ENCODE measurements at places on chromosomes 2 and 18. TPM values are rescaled to one million over a fixed set of nuclear protein-coding genes. Genes with fewer than 3 reads are reported as not detected.

UGT1A6 gene
- not detected for total RNA-seq

M1AP gene
- total RNA-seq: not detected

CCDC148 gene
- total RNA-seq: 0.50 TPM

ARID5A gene
- total RNA-seq: 4.6 TPM

ERBB4 gene
- not detected for total RNA-seq

COL5A2 gene
- 192 TPM for total RNA-seq

DAW1 gene
- 6.5 TPM for total RNA-seq

SEMA4F gene
- total RNA-seq: 5.5 TPM

CAPN14 gene
- under 0.01 TPM for total RNA-seq

PLEKHM3 gene
- total RNA-seq: 6.1 TPM

NCKAP5 gene
- total RNA-seq: under 0.01 TPM

ALK gene
- total RNA-seq: not detected

UGT1A3 gene
- not detected for total RNA-seq

LINC00305 gene
- not detected for total RNA-seq

CKAP2L gene
- 19.8 TPM for total RNA-seq

RAPH1 gene
- total RNA-seq: 6.2 TPM

FSIP2 gene
- total RNA-seq: under 0.01 TPM

TWIST2 gene
- 134 TPM for total RNA-seq

CSRNP3 gene
- total RNA-seq: 1.7 TPM

HRH4 gene
- total RNA-seq: not detected

IL36G gene
- total RNA-seq: not detected

ASB18 gene
- total RNA-seq: not detected

PMAIP1 gene
- 33.0 TPM for total RNA-seq

ARHGEF33 gene
- not detected for total RNA-seq

INHA gene
- total RNA-seq: not detected

GAD1 gene
- total RNA-seq: not detected

STAT4 gene
- total RNA-seq: under 0.01 TPM

NPAS2 gene
- 31.8 TPM for total RNA-seq

TEX44 gene
- total RNA-seq: not detected

SOWAHC gene
- 5.0 TPM for total RNA-seq

ARL6IP6 gene
- total RNA-seq: 28.2 TPM

LRRTM4 gene
- total RNA-seq: not detected

CGREF1 gene
- 1.5 TPM for total RNA-seq

MAP4K4 gene
- total RNA-seq: 89.6 TPM

RGPD3 gene
- under 0.01 TPM for total RNA-seq

UPP2 gene
- total RNA-seq: not detected

TACR1 gene
- total RNA-seq: not detected

DHRS9 gene
- not detected for total RNA-seq

ERLEC1 gene
- total RNA-seq: 72.8 TPM

TUBA3D gene
- total RNA-seq: not detected

CYP26B1 gene
- not detected for total RNA-seq

UGT1A8 gene
- not detected for total RNA-seq

PLB1 gene
- 0.34 TPM for total RNA-seq

RGPD4 gene
- total RNA-seq: not detected

BMP10 gene
- total RNA-seq: not detected

REG1B gene
- total RNA-seq: not detected

LAMA3 gene
- total RNA-seq: 1.3 TPM

DTNA gene
- total RNA-seq: 8.3 TPM

MAPRE3 gene
- total RNA-seq: 1.3 TPM

Data from bronchus fibroblast of lung (primary cell).